A549 (cell line): ENCODE measurements at places on chromosomes 6 and 20.

DNA sequence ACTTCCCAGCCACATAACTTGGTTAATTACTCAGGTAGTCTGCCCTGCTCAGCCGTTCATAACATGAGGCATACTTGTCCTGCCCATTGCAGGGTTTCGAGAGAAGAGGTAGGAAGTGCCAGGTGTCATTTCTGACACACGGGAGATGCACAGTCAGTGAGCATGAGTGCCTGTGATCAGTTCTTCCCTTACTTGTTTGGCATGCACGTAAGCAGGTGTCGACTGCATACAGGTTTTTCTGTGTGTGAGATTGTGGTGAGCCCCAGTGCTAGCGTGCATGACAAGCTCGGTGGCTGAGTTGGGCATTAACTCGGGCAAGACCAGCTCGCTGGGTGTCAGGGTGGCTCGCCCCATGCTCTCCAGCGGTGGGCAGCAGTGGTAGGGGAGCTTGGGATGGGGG is 51.2 kb upstream of the SLC22A1 start:
- no peak for DNase-seq

DNA sequence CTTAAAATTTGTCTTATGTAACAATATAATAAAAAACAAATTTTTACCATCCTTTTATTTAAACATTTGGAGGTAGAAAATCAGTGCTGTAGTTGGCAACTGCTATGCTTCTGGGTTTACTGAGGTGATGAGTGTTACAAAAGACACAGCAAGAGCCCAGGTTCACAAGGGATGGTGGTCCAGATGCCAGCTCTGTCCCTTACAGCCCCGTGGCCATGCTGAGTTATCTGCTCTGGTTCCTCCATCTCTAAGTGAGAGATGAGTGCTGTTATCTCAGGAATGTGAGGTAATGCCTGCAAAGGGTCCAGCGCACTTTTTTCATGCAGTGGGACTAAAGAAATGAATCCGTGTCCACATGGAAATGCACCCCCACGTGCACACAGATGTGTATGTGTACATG is 17.8 kb downstream of the SYNDIG1 start:
- no peak for DNase-seq

DNA sequence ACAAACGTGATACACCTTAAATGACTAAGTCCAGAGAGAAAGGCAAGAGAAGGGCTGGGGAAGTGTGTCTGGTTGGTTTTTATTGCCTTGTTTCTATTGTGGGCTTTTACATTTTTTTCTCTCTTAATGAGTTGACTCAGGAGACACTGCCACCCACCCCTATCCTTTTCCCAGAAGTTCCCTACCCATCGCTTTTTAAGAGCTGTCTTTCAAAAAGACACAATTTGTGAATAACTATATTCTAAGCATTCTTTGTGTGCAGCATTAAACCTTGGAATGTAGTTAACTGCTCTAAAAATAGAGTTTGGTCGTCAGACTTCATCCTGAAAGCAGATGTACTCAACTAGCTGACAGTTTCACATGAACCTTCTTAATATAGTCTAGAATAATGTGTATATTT is 174.9 kb downstream of the ISM1 start:
- no peak for DNase-seq

GRCh38 chr6:35388030-35388429 is 45.7 kb downstream of the PPARD start:
- DNase-seq = no peak

DNA sequence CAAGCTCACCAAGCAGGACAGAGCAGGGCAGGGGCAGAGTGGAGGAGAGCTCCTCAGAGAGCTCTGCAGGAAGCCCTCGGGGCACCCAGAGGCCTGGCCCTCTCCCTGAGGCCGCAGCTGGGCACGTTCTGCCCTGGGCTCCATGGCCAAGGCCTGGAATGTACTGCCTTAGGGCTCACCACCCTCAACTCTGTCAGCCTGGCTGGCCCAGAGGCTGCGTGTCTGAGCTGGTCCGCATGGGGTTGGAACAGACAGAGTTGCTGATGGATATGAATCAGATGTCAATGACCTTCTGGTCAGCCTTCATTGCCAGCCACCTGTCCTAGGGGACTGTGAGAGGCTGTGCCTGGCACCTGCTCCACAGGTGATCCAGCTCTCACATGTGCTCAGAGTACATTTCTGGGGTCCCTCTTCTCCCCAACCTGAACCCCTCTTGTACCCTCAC is 33.2 kb upstream of the PCMTD2 start:
- no peak for DNase-seq

- no peak for DNase-seq
Measured at GRCh38 chr6:127031511-127031910, 87.0 kb upstream of the RSPO3 start.

- no peak for DNase-seq
Measured at GRCh38 chr6:3405182-3405518, 51.7 kb downstream of the SLC22A23 start.

DNA sequence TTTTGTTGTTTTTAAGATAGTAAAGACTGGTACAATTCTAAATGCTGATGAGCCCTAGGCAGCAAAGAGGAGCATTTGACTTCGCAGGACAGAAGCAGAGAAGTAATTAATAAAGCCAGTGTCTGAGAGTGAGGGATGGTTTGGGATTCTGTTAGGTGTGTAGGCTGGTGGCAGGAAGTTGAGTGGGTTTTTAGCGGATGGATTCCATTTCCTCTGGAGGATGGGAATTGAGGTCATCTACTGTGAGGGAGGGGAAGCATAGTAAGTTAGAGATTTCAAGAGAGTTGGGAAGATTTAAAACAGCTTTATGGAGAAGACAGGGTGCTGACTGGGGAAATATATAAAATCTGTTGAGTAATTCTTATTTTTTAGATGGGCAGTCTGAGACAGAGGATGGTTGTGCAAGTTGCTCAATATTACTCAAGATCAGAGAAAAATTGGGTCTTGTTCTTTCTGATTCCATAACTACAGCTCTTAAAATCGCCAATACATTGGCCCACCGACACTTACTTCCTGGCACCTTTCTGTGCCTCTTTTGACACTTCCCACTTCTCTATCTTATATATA is 48.8 kb downstream of the PRL start:
- DNase-seq = no peak

DNA sequence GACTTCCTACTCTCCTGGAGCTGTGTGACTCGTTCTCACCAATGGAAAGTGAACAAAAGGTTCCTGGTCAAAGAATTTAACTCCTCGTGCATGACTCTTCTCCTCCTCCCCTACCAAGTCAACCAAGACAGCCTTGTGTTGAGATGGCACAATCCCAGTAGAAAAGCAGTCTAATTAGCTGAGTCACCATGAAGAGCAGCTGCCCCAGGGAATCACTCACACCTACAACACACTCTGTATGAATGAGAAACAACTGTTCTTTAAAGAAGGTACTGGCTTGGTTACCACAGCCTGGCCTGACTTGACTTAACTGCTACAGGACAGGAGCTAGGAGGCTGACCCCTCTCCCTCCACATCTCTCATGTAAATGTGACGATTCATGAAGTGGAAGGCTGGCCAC is 2.9 kb upstream of the HLA-DOB start:
- DNase-seq = peak; percentile 43

DNA sequence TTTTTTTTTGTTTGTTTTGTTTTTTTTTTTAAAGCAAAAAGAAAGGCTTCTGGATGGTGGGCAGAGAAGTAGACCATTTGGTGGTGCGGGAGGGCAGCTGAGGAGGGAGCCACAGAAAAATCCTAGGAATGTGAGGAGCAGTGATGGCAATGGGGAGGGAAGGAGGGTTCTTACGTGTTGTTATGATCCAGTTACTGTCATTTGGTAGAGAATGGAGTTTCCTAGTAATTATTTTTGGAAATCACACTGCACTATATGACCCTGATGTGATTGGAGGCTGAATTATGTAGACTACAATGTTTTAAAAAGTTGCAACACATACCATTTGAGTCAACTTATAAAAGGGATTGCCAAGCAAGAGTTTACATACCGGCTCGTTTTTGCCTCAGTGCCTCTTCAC is 22.1 kb downstream of the ADGRF5 start:
- DNase-seq = no peak

DNA sequence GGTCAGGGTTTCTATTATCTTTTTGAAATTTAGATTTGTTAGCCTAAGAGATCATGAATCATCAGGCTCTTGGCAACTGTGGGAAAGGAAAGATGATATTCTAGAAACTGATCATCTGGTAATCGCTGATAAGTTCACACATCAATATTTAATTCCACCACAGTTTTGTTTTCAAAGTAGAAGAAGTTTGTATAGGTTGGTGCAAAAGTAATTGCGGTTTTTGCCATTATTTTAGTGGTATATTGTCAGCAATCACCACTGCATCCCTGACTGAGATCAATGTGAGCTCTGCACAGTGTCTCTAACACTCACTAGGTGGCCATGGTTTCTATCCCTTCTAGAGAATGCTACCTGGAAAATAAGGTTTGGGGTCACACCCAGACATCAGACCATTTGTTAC is 17.0 kb upstream of the PXDC1 start:
- DNase-seq = no peak

DNA sequence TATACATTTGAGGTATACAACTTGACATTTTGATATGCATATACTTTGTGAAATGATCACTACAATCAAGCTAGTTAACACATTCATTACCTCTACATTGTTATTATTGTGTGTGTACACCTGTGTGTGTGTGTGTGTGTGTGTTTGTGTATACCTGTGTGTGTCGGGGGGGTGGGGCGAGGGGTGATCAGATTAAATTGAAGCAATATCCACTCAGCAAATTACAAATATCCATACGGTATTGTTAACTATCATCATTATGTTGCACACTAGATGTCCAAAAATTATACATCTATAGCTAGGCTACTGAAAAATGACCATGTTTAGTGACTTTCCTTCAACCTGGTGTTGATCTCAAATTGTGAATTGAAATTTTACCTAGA is 1.8 kb downstream of the RHAG start:
- DNase-seq = no peak
